Ovary (tissue), 10 donors: ENCODE measurements at places on chromosomes 7 and 10. TPM values are rescaled to one million over a fixed set of nuclear protein-coding genes. Genes with fewer than 3 reads are reported as not detected.

- H3K36me3 ChIP-seq: no peaks in the 10 kb centered on the region
- H3K27me3 ChIP-seq: no peaks in the 10 kb centered on the region
- no peak for DNase-seq
- H3K27ac ChIP-seq: no peak overlapping the region
Measured at GRCh38 chr10:110500515-110500905, 2.8 kb downstream of the DUSP5 start.

DNA sequence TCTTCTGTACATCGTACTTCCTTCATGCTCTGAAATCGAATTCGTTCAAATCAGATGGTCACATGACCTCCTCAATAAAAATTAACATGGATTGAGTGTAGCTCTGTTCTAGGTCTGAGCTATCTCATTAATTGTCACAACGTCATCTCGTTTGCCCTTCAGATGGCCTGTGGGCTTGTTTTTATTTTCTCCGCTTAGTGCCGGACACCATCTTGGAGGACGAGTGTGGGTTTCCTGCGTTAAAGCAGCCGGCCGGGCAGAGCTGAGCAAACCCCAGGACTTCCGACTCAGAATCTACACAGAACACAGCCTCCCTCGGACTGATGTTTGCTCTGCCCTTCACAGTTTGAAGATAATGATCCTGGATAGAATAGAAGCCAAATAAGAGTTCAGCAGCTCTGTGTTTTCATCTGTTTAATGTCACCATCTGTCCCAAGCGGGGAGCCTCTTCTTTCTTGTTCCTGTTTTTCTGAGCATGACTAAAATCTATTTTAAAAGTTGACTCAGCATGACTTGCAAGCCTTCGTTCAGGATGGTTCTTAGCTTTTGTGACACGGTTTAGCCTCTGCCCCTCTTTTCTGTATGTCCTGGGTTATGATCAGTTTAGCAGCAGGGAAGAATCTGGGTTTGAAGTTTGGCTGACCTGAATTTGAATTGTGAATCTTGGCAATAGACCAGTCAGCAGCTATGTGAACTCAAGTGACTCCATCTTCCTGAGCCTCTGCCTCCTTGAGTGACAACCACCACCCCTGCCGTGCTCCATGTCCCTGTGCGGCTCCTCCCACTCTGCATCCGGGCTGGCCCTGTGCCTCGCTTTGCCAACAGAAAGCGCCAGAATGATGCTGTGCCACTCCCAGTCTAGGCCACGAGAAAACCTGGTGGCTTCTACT lies 30.6 kb upstream of the GALNTL5 start:
- DNase-seq: no peak
- H3K4me3 ChIP-seq: no peak overlapping the region
- H3K4me1 ChIP-seq: no peaks in the 10 kb centered on the region
- H3K27ac ChIP-seq: no peak overlapping the region
- H3K27me3 ChIP-seq: no peaks in the 10 kb centered on the region

DNA sequence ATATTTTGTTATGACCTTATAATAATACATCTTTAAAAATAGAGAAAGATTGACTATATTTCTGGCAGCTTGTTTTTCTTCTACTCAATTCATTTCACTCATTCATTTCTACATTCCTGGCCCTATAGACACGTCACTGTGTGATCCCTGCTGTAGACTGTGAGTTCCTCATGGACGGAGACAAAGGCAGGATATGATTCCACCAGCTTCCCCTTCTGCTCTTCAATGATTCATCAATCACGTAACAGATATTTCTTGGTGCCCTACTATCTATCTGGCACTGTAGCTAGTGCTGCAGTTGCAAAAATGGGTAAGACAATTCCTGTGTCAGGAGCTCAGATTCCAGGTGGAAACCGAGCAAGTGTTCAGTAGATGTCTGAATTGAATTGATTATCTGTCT lies 415.0 kb downstream of the SFMBT2 start:
- no peak overlapping the region for H3K27ac ChIP-seq
- H3K36me3 ChIP-seq: no peaks in the 10 kb centered on the region
- no peaks in the 10 kb centered on the region for H3K4me1 ChIP-seq
- H3K27me3 ChIP-seq: no peaks in the 10 kb centered on the region
- DNase-seq: no peak

DNA sequence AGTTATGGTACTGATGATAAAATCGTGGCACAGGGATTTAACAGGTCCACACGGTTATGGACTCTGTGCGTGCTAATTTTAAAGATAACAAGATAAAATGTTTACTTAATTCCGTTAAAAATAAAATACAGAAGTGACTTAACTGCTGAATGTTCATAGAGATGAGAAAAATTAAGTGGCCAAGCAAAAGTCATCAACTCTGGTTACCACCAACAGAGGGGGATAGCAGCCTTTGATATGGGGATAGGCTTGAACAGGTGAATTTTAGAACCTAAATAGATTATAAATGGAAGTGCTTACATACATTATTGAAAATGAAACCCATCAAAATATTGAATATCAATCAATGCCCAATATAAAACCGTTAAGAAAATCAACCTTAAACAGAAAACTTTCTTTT lies 245.0 kb downstream of the WDR37 start:
- H3K27ac ChIP-seq: no peak overlapping the region
- no peak for DNase-seq
- H3K4me1 ChIP-seq: no peaks in the 10 kb centered on the region
- no peaks in the 10 kb centered on the region for H3K36me3 ChIP-seq

DNA sequence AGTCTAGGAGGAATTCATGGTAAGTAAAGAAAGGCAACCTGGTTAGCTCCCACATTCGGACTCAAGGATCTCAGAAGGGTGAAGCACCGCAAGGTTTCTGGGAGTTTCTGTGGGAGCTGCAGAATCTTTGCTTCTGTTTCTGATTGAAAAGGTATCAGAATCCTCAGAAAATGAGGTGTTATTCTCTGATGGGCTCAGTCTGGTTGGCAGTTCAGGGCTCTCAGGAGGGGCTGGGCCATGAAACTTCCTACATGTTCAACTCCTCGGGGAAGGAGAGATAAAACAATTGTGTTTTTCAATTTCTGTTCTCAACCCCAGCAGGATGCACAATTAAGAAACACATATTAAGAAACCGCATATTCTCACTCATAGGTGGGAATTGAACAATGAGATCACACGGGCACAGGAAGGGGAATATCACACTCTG lies 9.1 kb downstream of the OR2A7 start:
- H3K27ac ChIP-seq: no peak overlapping the region
- H3K27me3 ChIP-seq: no peaks in the 10 kb centered on the region
- no peak for DNase-seq

DNA sequence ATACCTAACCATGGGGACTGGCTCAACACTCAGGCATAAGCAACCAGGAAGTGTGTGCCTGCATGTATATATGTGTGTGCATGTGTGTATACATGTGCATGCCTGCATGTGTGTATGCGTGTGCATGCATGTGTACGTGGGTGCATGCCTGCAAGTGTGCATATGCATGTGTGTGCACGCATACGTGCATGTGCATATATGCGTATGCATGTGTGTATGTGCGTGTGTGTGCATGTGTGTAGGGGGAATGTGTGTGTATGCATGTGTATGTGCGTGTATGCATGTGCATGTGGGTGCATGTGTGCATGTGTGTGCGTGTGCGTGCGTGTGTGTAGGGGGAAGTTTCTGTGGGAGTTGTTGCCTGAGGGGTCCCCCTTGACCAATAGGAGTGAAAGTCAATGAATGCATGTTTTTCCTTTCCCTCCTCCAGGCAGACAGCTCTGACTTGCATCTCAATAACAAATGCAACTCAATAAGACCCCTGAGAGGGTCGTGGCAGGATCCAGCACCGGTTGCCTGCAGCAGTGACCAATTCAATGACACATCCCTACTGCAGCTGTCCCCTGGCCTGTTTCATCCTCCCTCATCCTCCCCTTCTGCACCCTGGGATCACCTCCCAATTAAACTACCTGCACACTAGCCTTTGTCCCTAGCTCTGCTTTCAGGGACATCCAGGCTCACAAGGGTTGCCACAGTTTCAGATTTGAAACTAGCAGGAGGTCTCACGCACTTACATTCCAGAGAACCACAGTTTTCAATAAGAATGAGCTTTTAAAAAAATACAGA lies 27.0 kb upstream of the FZD8 start:
- H3K27me3 ChIP-seq: no peaks in the 10 kb centered on the region
- H3K36me3 ChIP-seq: no peaks in the 10 kb centered on the region
- H3K4me3 ChIP-seq: no peak overlapping the region

DNA sequence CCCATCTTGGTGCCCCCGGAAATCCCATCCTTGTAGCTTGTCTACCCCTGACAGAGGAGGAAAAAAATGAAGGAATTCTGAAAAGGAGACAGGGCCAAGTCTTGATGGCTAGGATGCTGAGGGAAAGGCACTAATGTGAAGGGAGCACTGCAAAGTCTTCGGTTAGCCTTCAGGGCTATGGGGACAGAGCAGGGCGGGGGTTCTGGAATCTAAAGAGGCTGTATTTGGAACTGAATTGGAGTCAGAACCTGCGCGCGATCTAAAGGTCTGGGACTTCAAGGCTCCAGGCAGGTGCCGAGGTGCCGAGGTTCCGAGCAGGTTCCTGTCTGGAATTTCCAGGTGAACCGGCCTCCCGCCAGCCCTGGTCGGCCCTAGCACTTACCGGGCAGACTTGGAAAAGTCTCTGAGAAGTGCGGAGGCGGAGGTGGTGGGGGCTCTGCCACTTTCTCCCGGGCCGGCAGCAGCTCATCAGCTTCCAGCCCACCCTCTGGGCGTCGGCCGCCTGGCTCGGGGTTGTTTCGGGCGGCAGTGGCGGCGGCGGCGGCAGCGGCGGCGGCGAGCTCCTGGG lies 781 bp downstream of the GBX1 start:
- H3K4me3 ChIP-seq: peak overlapping the region; percentile 24
- peaks cover 5% of the 10 kb centered on the region for H3K4me1 ChIP-seq
- H3K36me3 ChIP-seq: no peaks in the 10 kb centered on the region
- peaks cover 3% of the 10 kb centered on the region for H3K27me3 ChIP-seq
- H3K27ac ChIP-seq: no peak overlapping the region

Gene FAM25G
- total RNA-seq: not detected

DNA sequence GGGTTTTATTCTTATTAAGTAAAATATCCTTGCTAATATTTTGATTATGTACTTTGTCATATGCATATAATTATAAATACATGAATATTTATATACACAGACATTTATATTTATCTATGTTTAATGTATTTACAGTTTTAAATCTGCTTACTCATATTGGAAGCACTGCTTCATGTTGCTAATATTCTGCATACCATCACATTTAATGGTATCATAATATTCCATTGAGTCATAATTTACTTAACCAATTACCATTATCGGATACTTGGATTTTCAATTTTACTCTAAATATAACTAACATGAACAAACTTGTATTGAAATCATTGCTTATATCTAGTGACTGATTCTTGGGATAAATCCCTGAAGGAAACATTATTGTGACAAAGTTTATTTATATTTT lies 155.2 kb downstream of the MBL2 start:
- H3K27me3 ChIP-seq: no peaks in the 10 kb centered on the region
- no peak for DNase-seq
- H3K36me3 ChIP-seq: no peaks in the 10 kb centered on the region
- no peak overlapping the region for H3K27ac ChIP-seq
- no peaks in the 10 kb centered on the region for H3K4me1 ChIP-seq

Gene TOMM7
- 586 TPM for total RNA-seq

GRCh38 chr7:157972914-157973313 lies 614.7 kb downstream of the PTPRN2 start:
- H3K27me3 ChIP-seq: no peaks in the 10 kb centered on the region
- no peak overlapping the region for H3K27ac ChIP-seq
- H3K4me3 ChIP-seq: no peak overlapping the region

DNA sequence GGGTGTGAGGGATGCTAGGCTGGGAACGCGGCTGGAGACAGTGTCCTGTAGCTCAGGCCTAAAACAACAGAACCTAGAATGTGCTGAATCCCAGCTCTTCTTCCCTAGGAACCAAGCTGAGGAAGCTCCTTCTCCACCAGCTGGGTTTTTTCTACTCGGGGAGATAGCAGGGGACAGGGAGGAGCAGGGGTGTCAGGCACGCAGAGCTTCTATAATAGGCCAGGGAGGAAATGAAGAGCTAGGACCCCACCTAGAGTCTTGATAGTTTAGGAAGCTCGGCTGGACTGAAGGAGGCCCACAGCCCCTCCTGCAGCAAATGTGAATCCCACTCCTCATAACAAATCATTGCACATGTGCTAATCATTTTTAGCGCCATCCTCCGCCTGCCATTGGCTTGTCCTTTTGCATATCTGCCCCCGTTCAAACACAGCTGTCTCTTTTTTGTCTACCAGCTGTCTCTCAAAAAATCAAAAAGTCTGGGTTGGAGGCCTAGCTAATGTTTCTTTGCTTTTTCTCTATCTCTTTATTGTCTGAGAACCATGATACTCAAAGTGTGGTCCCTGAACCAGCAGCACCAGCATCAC lies 24.1 kb upstream of the FAM180A start:
- no peak overlapping the region for H3K27ac ChIP-seq
- no peaks in the 10 kb centered on the region for H3K36me3 ChIP-seq
- no peak overlapping the region for H3K4me3 ChIP-seq

- peak overlapping the region; percentile 91 for H3K4me3 ChIP-seq
- no peak for DNase-seq
- H3K4me1 ChIP-seq: peaks cover 12% of the 10 kb centered on the region
- H3K36me3 ChIP-seq: no peaks in the 10 kb centered on the region
- H3K27me3 ChIP-seq: no peaks in the 10 kb centered on the region
Measured at GRCh38 chr10:46029461-46030030, 877 bp downstream of the NCOA4 start.

- no peak overlapping the region for H3K4me3 ChIP-seq
- no peak overlapping the region for H3K27ac ChIP-seq
- DNase-seq: no peak
Measured at GRCh38 chr10:71278691-71279588, 40.1 kb upstream of the SLC29A3 start.

- H3K27ac ChIP-seq: no peak overlapping the region
- H3K36me3 ChIP-seq: no peaks in the 10 kb centered on the region
- no peaks in the 10 kb centered on the region for H3K27me3 ChIP-seq
Measured at GRCh38 chr7:70612811-70613210, 519.1 kb upstream of the GALNT17 start.

Gene TDRD1
- 0.36 TPM for total RNA-seq

Gene AASS
- total RNA-seq: 68.5 TPM

Gene CEP55
- total RNA-seq: 0.34 TPM

Gene SAP25
- 7.2 TPM for total RNA-seq
